ENCODE measurements at places on chromosomes 5 and 9.

DNA sequence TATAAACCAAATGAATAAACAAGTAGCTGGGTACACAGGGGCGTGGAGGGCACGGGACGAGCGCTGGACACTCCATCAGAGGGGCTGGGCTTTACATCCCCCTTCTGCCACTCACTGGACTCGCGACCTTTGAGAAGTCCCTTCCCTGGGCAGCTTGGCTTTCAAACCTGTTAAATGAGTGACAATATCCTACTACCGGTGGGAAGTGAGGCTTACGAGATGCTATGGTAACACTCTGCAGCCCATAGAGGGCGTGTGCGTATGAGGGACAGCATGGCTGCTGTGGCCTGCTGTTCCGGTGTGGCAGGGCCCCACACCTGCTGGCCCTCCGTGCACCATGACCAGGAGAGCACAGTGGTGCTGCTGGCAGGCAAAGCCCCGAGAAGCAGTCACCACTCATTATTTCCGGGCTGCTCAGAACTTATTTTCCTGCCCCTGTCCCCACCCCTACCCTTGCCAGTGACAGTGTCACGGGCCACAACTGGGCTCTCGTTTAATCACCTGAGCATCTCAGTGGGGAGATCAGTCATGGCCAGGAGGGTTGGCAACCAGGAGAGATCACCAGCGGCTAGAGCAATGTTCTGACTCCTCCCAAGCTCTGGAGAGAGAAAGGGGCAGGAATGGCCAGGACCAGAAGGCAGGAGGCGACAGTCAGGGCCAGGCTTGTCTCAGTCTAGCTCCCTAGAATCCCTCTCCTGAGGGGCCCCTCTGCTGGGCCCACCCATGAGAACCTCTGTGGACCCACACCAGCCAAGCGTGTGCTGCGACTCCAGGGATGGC lies 10.5 kb downstream of the CLTB start:
- no peak for DNase-seq

DNA sequence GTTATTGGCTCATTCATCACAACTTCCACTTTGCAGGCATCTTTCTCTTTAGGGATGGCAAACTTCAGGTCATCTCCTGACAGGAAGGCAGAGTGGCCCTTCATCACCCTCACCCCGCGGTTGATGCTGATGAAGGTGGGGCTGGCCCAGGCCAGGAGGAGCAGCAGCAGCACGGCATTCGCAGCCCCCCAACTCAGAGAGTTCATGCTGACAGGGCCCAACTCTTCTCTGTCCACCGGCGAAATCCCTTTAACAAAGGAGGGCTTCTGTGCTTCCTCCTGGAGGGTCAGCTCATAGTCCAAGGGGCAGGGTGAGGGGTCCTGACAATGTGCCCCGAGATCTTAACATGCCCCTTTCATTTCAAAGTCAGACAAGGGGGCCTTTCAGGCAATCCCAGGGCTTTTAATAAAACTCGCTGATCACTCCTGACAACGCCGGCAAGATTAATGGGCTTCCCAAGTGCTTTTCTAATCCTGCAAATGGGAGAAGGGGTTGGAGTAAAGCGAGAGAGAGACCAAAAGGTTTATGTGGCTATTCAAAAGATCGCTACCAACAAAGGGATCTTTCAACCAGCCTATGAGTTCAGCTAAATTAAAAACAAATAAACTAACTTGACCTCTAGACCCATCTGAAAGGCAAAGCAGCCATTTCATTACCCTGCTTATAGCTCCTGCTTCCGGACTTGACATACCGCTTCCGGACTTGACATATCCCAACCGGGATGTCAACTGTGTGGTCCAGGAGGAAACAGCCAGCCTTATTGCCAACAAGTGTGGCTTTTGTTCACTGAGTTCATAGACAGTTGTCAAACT lies 41.2 kb downstream of the FREM1 start:
- DNase-seq = no peak

- DNase-seq = no peak
Observed at GRCh38 chr9:76642701-76643209, 121.5 kb upstream of the PCA3 start.

DNA sequence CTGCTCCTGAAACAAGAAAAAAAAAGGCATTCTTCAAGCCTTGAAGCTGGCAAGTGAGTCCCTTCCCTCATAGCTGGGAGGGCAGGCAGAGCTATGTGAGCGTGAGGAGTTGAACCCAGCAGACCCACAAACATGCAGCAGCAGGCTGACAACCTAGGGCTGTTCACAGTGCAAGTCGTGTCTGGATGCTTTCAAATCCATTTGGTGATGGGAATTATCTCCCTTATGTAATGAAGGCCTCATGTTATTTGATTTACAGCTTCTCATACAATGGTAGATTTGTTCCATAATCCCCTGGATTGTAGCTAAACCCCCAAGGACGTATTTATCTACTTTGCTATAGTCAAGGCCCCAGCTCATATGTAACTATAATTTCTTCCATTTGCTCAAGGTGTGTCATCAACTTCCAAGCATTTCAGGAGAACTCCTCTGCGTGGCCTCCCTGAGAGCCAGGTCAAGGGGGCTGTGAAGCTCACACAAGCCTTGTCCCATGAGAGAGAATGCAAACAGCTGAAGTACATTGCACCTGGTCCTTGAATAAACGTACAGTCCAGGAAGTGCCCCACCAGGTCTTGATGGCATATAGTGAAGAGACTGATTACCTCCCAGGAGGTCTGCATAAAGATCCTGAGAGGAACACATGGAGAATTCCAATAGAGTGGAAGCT lies 124.8 kb upstream of the SLC1A3 start:
- peak; percentile 48 for DNase-seq

DNA sequence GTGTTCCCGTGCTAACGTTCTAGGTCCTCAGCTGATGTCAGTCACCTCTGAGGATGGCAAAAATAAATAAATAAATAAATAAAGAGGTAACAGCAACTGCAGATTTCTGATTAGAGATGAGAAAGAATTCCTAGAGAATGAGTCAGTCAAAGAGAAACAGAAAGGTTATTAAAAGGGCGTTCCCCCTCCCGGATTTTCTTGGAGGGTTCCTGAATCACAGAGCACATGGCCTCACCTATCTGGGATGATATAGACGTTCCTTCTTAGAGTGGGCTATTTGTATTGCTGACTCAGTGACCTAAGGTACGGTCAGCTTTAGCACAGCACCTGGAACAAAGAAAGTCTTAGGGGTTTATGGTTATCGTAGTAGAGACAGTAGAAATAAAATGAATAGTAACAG lies 30.6 kb downstream of the HTR4 start:
- DNase-seq = no peak

- DNase-seq = peak; percentile 62
Observed at GRCh38 chr5:19790829-19791466, 197.1 kb downstream of the CDH18 start.

DNA sequence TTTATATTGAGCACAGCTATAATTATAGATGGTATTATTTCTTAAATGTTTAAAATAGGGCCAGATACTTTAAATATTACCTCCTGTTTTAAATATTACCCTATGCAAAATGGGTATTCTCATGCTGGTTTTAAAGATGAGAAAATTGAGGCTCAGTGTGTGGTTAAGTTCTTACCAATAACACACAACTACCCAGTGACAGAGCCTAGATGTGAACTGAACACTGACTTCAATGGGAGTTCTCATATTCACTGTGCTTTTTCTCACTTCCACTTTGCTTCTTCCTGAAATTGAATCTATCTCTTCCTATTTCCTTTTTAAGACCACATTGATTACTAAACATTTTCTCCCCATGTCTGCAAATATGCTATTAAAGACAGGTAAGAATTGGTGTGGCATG lies 135.8 kb upstream of the TUSC1 start:
- no peak for DNase-seq

DNA sequence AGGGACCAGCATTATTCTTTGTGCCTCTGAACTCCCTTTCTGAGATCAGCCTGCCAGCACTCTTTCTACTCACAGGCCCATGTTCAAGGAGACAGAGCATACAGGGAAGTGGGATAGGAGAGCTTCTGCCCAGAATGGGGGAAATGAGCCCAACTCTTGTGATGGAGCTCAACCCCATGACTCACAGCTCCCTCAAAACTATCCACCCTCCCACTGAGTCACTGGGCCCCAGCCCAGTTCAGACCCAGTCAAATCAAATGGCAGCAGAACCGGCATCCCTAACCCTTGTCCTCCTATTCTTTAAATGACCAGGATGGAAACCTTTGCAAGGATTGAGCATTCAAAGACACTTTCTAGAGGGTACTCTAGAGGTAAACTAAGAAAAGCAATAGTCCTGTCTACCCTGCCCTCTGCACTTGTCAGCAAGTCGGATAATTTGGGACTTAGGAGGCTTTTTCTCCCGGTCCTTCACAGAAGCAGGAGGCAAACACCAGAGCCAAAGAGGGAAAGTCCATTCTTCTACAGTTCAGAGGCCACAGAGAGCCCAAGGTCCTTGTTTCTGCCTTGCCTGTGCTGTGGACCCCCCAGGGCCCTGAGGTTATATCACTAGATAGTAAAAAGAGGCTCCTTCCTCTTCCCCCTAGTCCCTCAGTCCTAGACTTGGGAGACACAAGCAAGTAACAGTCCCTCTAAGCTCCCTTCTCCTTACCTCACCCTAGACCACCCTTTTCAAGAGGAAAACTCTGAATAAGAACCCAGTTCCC lies 3.2 kb downstream of the ATOSB start:
- peak; percentile 35 for DNase-seq

GRCh38 chr5:142016556-142016955 lies 3.7 kb upstream of the GNPDA1 start:
- DNase-seq = no peak

DNA sequence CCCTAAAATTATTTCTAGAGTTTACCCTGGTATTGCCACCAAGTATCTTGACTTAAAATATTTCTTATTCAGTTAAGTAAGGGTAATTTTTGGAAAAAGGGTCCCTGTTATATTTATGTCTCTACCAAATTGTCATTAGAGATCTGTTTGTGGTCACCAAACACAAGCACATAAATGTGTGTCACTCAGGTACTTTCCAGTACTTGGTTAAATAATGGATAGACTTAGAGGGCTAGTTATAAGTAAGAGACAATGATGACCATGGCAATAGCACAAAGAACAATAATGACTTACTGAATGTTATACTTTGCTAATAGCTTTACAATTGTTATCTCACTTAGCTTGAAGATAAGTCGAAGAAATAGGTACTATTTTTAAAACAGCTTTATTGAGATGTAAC lies 9.0 kb downstream of the ADAMTS16 start:
- no peak for DNase-seq

- peak; percentile 90 for DNase-seq
Observed at GRCh38 chr5:163503106-163504078, 2.0 kb upstream of the MAT2B start.

DNA sequence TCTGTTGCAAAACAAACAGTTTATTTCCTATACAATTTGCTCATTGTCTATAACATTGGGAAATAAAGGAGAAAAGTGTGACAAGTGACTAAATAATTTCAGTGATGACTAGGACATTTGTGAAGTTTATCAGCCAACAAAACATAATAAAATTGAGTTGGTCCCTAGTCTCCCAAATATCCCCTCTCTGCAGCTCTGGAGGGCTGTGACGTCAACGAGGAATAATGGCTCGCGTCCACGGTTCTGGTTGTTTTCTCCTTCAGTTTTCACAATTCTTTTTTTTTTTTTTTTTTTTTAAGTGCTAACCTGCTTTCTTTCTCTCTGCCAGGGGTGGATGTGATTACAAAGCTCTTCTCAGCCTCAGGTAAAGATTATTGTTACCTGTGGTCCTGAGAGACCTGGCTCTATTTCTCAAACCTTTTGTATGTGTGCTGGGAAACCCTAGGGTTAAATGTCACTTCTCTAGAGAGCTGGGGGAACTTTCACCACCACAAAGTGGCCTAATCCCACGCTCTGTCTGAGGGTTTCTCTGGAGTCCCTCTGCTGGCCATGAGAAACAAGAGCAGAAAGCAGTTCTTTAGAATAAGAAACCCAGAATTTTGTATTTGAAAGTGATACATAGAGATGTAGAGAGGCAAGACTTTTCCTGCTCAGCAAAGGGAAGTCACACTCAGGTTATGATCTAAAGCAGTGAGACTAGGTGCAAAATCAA lies 36.2 kb upstream of the ANKRD55 start:
- DNase-seq = peak; percentile 83

DNA sequence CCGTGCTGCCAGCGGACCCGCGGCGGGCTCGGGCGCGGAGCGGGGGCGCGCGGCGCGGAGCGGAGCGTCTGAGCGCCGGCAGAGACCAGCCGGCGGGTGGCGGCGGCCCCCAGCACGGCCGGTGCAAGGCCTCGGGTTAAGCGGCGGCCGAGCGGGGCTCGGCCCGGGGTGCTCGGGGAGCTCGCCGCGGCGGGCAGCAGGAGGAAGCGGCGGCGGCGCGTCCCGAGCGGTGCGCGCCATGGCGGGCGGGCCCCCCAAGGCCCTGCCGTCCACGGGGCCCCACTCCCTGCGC lies 150 bp downstream of the SNX30 start:
- no peak for DNase-seq

GRCh38 chr5:134258896-134259295 lies 33.0 kb upstream of the PPP2CA start:
- no peak for DNase-seq

GRCh38 chr5:33319841-33320240 lies 120.9 kb upstream of the TARS1 start:
- DNase-seq = no peak

GRCh38 chr5:116446356-116447005 lies 128.1 kb downstream of the SEMA6A start:
- DNase-seq = no peak

DNA sequence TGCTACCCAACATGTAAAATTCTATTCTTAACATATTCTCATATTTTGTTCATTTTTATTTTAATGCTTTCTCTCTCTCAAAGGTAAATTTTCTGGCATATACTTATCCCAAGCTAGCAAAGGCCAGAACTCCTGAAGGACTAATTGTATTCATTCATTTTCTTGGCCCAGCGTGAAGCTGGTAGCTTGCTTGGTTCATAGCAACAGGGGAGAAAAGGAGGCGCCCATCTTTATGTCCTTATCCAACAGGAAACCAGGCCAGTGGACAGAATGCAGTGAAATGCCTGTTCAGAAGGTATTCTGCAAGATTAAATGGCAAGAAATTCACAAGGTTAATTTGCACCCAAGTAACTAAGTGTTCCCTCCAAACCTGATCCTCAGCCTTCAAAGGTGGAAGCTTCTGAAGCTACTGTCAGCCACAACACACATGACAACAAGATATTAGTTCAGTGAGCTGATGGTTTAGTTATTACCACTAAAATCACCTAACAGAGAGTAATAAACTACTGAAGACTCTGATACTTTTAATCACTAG lies 5.6 kb downstream of the EFNA5 start:
- DNase-seq = no peak

DNA sequence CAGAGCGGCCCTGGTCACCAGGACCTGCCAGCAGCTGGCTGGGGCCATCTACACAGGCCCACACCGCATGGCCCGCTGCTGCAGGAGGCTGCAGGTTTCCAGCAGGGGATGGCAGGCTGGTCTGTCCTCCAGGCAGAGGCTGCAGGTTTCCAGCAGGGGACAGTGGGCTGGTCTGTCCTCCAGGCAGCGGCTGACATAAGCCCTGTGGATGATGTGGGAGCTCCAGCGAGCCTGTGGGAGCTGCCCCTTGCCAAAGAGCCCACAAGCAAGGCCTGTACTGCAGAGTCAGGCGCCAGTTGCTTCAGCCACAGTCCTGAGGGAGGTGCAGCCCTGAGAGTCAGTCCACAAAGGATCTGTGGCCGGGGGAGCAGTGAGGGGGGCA lies 18.5 kb downstream of the TPPP start:
- no peak for DNase-seq
